ENCODE measurements at places on chromosomes 5 and 9.

- DNase-seq, result no peak
Measured at GRCh38 chr5:54988218-54988617, 2.8 kb upstream of the ESM1 start.

- no peak for DNase-seq
Measured at GRCh38 chr5:115815693-115816225, 700 bp downstream of the CDO1 start.

DNA sequence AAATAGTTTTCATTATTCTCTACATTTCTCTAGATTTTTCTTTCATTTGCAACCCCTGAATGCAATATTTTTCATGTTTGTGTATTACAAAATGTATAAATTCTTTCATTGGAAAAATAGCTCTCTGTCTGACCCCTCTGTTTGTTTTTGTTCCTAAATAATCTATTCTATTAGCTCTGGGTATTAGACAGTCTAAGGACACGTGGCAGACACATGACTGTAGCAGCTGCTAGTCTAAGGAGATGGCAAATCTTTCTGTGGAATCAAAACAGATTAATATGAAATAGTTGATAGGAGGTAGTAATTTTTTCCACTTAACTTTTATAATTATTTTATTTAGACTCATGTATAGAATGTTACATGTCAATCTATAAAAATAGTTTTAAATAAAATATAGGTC lies 21.4 kb upstream of the SPATA9 start:
- no peak for DNase-seq

DNA sequence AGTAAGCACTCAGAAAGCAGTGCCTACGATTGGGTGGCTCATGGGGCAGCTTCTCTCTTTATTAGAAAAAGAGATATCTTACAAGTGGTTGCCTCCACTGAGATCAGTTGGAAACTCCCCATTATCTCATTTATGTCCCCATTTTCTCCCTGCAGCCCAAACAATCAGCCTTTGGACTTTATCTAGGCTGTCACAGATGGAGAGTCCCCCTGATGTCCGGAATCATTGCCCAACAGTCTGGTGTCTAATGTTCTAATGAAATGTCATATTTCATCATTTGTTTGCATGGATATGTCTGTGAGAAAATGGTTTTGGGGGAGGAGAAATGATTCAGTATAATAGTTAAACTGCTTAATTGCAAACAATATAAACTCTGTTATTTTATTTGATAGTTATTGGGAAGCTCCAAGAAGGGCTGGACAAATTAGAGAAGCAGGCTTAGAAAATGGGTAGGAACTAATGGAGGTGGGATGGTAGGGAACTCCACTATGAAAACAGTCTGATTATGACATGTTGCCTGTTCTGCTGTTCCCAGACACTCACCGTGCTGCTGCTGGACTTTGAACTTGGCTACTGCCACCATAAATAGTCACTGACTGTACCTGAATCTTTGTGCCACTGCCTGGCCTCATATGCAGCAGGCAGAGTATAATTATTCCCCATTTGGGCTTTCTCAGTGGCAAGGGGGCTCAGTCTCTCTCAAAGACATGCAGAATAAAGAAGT lies 38.3 kb upstream of the SMAD5 start:
- no peak for DNase-seq

GRCh38 chr5:173196133-173196952 lies 38.7 kb downstream of the NKX2-5 start:
- no peak for DNase-seq

DNA sequence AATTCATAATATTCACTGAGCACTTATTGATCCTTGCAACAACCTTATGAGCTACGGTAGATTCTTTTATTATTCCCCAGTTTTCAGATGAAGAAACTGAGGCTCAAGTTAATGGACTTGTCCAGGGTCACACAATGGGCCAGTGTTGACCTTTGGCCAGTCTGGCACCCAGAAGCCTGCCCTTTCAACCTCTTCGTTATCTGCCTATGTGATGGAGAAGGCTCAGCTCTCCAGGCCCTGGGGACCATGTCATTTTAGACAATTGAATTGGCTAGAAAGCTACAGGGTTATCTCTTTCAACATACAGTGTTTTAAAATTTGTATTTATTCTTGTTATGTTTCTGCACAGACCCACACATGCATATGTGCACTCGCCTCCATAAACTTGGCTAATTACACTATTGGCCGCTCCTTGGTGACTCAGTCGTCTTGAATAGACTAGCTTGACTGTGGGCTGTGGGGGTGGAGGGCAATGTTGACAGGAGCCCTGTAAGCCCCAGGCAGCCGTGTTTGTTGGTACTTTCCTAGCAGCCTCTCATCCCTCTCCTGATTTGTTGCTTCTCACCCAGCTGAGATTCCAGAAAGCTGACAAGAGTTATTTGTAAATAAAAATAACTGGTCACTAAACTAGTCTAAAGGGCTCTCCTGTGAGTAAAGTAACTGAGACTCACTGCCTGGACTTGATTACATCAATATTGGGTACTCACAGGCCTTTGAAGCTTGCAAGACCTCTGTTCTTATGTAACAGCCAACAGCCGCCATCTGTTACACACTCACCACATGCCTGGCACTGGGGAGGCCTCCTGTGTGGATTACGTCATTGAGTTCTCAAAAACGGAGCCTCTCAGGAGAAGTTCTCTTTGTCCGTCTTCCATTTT lies 8.5 kb upstream of the ANGPTL2 start:
- DNase-seq, result no peak

- no peak for DNase-seq
Measured at GRCh38 chr5:78242001-78242400, 52.5 kb downstream of the AP3B1 start.

DNA sequence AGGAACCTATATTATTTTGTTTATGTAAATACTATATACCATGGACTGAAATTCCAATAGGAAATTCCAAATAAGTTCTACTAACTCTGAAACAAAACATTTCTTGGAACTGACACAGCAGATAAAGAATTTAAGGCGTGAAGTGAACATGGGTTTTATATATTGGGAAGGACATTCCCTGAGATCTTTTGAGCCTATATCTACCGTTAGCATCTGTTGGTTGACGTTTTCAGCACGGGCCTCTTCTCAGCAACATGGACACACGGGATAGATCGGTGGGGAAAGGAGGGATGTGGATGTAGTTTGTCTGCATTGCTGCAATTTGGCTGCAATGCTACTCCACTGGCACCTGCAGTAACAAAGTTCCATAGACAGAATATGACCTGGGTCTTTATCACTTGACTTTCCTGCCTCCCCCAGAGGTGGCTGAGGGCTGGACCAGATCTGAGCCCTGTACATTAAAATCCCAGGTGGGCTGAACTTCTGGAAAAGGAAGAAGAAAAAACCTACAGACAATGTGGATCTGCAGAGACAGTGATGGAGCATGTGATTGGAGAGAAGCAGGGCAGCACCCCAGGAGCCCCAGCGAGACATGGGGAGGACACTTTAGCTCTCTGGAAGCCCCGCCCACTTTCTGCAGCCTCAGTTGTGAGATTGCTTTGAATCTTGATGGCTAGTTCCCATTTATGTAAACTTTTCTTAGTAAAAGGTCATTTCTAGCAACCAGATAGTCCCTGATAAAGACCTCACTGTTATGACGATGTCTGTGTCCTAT lies 91.2 kb upstream of the CPEB4 start:
- DNase-seq, result no peak

- DNase-seq, result no peak
Measured at GRCh38 chr5:123610209-123610608, 98.2 kb downstream of the CSNK1G3 start.

DNA sequence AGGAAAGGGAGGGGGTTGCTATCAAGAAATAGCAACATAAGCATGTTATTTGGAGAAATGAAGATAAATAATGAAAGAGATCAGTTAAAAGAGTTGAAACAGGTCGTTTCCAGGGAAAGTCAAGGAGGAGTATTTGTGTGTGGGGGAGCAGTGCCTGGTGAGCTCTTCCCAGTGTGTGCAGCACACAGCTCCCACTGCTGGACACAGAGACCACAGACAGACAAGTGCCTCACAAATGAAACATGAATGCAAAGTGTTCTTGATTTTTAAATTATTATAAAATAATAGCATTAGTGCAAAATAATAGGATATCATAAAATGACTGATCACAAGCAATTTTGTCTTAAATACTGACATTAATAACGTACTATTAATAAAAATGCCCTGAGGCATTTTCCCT lies 40.8 kb downstream of the LIFR start:
- peak; percentile 12 for DNase-seq

- no peak for DNase-seq
Measured at GRCh38 chr9:131347376-131348020, 46.4 kb upstream of the PRRC2B start.

DNA sequence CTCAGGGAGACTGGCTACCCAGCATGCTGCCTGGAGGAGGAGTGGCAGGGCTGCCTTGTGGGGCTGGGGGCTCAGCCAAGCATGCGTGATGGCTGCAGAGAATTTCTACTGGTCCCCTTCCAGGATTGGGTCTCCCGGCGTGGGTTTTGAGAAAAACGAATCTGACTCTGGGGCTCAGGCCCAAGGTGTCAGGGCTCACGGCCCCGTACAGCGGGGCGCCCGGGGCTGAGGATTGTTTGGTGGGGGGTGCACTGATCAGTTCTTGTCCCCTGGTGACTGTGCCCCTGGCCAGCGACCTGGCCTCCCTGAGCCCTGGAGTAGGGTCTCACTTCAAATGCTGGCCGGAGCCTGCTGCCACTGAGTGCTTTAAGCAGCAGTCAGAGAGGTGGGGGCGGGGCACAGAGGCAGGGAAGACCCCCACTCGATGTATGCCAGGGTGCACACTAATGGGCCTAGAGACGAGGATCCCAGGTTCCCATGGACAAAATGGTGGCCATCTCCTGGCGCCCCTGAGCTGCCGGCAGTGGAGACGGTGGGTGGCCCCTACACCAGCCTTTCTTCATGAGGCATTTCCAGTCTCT lies 45.5 kb upstream of the RNU6ATAC start:
- no peak for DNase-seq

Data from smooth muscle cell of the brain vasculature (primary cell).